ENCODE measurements at places on chromosomes 7 and 10. TPM values are rescaled to one million over a fixed set of nuclear protein-coding genes. Genes with fewer than 3 reads are reported as not detected.
A peak's percentile ranks its signal among the peaks of the same experiment; 100 is the strongest.

GRCh38 chr7:41882256-41882655, 179.4 kb upstream of the INHBA start:
- no peak for DNase-seq
- H3K4me1 ChIP-seq = peaks cover 13% of the 10 kb centered on the region
- H3K4me3 ChIP-seq = no peak overlapping the region
- H3K27me3 ChIP-seq = no peaks in the 10 kb centered on the region
- H3K27ac ChIP-seq = no peak overlapping the region

IDI2 gene
- not detected for total RNA-seq

- no peaks in the 10 kb centered on the region for H3K36me3 ChIP-seq
- no peaks in the 10 kb centered on the region for H3K27me3 ChIP-seq
- peaks cover 22% of the 10 kb centered on the region for H3K4me1 ChIP-seq
- no peak overlapping the region for H3K4me3 ChIP-seq
- DNase-seq = no peak
- H3K27ac ChIP-seq = no peak overlapping the region
These were observed 116.7 kb upstream of the ZMIZ1 start for GRCh38 chr10:78952030-78952429.

ELN gene
- total RNA-seq = 49.7 TPM

IKZF1 gene
- 1.8 TPM for total RNA-seq

GPR26 gene
- not detected for total RNA-seq

GRCh38 chr7:128697302-128697905, 25.3 kb downstream of the GARIN1A start:
- DNase-seq = no peak
- no peak overlapping the region for H3K4me3 ChIP-seq
- no peaks in the 10 kb centered on the region for H3K36me3 ChIP-seq
- H3K4me1 ChIP-seq = no peaks in the 10 kb centered on the region
- no peak overlapping the region for H3K27ac ChIP-seq

ENO4 gene
- 1.9 TPM for total RNA-seq

DNA sequence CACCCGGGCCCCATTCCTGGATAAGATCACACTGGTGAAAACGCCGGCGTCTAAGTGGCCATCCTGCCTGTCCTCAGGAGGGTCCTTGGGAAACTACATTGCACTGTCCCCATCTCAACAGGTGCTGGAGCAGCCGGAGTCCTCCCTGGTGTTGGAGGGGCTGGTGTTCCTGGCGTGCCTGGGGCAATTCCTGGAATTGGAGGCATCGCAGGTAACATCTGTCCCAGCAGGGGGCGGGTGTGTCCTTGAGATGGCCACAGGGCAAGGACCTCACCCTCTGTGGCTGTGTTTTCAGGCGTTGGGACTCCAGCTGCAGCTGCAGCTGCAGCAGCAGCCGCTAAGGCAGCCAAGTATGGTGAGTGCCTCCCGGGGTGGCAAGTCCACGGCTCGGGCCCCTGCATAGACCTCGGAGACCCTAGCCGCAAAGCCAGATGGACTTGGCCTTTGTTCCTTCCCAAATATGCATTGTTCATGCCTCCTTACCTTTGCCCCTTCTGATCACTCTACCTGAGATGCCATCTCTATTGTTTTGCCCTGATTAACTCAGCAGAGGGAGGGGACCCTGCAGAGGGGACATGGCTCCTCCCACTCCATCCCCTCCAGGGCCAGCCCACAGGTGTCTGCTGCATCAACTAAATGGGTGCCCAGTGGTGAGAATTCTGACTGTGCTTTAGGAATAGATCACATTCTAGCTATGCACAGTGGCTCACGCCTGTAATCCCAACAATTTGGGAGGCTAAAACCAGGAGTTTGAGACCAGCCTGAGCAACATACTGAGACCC, 23.8 kb downstream of the ELN start:
- no peaks in the 10 kb centered on the region for H3K4me1 ChIP-seq
- no peak overlapping the region for H3K4me3 ChIP-seq
- DNase-seq = no peak
- no peaks in the 10 kb centered on the region for H3K36me3 ChIP-seq

TAS2R5 gene
- 3.7 TPM for total RNA-seq

GRCh38 chr10:121616291-121616690, 18.0 kb upstream of the FGFR2 start:
- no peak overlapping the region for H3K27ac ChIP-seq
- no peaks in the 10 kb centered on the region for H3K4me1 ChIP-seq
- DNase-seq = no peak
- H3K36me3 ChIP-seq = no peaks in the 10 kb centered on the region
- H3K27me3 ChIP-seq = no peaks in the 10 kb centered on the region
- no peak overlapping the region for H3K4me3 ChIP-seq

- H3K4me1 ChIP-seq = no peaks in the 10 kb centered on the region
- DNase-seq = no peak
- H3K4me3 ChIP-seq = no peak overlapping the region
- H3K36me3 ChIP-seq = no peaks in the 10 kb centered on the region
- no peak overlapping the region for H3K27ac ChIP-seq
These were observed 28.0 kb upstream of the RASGEF1A start for GRCh38 chr10:43294892-43295291.

DNA sequence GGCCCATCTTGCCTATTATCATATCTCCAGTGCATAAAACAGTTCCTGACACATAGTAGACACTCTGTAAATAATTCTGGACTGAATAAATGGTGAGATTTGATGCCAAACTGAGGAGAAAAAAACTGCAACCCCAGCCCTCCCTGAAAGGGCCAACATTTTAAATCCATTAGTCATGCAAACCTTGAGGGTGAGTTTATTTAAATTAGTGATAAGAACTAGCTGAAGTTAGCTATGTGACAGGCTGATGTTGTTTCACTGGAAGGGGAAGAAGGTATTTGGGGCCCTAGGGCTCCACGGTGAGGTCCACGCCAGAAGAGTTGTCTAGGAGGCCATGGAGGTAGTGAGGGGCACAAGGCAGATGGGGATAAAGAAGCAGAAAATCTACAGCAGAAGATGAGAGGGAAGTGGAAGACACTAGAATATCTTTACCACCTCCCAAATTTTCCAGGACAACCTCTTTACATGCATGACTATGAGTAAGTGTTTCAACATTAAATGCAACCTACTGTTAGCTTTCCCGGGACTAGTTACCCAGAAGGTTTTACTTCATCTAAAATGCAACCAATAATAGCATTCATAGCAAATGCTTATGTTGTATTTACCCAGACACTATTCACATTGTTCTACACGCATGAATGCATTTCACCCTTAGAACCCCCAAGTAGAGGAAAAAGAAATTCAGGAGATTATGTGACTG, 183.2 kb upstream of the LYZL1 start:
- no peak overlapping the region for H3K4me3 ChIP-seq
- no peak for DNase-seq
- no peaks in the 10 kb centered on the region for H3K27me3 ChIP-seq
- no peak overlapping the region for H3K27ac ChIP-seq

CYP2C19 gene
- total RNA-seq = not detected

- no peak for DNase-seq
- peak overlapping the region; percentile 47 for H3K27ac ChIP-seq
- no peaks in the 10 kb centered on the region for H3K36me3 ChIP-seq
- H3K4me3 ChIP-seq = peak overlapping the region; percentile 89
These were observed 565 bp downstream of the ATP5MK start for GRCh38 chr10:103395754-103396066.

GRCh38 chr7:41385996-41386395, 316.9 kb downstream of the INHBA start:
- no peaks in the 10 kb centered on the region for H3K27me3 ChIP-seq
- DNase-seq = no peak
- no peak overlapping the region for H3K4me3 ChIP-seq
- H3K36me3 ChIP-seq = no peaks in the 10 kb centered on the region
- H3K27ac ChIP-seq = no peak overlapping the region

All from ovary (tissue), 10 donors.